ENCODE measurements at places on chromosomes 12 and 14.

DNA sequence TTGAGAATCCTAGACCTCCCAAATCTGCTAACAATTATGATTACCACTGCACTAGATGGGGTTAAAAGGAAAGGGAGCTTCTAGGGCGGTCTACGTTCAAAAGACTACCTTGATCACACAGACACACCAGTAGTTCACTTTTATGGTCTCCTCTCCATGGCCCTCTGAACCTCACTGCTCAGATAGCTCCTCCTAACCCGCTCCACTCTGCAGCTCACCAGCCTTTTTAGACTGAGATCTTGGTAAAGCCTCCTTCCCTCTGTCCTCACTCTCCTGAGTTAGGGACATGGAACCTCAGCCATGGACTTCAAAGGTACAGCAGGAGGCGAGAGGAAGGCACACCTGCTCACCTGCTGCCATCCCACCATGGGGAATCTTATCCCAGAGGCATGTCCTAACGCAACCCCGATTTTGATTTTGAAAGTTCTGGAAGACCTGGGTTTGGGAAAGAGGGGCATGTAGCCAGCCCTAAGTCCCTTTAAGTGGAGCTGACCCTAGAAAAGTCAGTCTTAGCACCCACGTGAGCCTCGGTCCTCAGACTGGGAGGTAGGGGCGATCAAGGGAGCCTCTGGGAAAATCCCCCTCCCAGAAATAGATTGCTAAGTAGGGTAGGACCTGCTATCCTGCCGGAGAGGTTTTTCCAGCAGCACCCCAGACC lies 1.3 kb downstream of the ZNF219 start:
- DNase-seq: no peak
- peak overlapping the region; percentile 72 for H3K27ac ChIP-seq
- H3K36me3 ChIP-seq: no peaks in the 10 kb centered on the region
- no peaks in the 10 kb centered on the region for H3K27me3 ChIP-seq

DNA sequence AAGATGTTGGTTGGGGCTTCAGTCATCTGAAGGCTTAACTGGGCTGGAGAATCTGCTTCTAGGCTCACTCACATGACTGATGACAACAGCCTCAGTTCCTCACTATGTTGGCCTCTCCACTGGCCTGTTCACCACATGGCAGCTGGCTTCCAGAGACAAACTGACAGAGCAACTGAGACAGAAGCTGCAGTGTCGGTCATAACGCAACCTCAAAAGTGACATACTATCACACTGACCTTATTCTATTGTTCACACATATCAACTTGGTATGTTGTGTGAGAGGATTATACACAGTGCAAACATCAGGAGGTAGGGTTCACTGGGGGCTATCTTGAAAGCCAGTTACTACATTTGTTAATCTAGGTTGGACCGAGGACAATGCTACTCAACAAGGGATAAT lies 92.9 kb downstream of the PAWR start:
- H3K27ac ChIP-seq: no peak overlapping the region
- no peaks in the 10 kb centered on the region for H3K4me1 ChIP-seq
- H3K36me3 ChIP-seq: no peaks in the 10 kb centered on the region
- no peak overlapping the region for H3K4me3 ChIP-seq
- DNase-seq: no peak

GRCh38 chr14:101083564-101084435 lies 180.3 kb upstream of the RTL1 start:
- no peak for DNase-seq
- no peaks in the 10 kb centered on the region for H3K4me1 ChIP-seq
- H3K4me3 ChIP-seq: no peak overlapping the region
- no peak overlapping the region for H3K27ac ChIP-seq
- H3K36me3 ChIP-seq: no peaks in the 10 kb centered on the region

GRCh38 chr12:124036657-124037109 lies 63.7 kb downstream of the ZNF664 start:
- DNase-seq: peak; percentile 46
- peaks cover 7% of the 10 kb centered on the region for H3K4me1 ChIP-seq
- H3K27me3 ChIP-seq: no peaks in the 10 kb centered on the region
- no peak overlapping the region for H3K4me3 ChIP-seq

DNA sequence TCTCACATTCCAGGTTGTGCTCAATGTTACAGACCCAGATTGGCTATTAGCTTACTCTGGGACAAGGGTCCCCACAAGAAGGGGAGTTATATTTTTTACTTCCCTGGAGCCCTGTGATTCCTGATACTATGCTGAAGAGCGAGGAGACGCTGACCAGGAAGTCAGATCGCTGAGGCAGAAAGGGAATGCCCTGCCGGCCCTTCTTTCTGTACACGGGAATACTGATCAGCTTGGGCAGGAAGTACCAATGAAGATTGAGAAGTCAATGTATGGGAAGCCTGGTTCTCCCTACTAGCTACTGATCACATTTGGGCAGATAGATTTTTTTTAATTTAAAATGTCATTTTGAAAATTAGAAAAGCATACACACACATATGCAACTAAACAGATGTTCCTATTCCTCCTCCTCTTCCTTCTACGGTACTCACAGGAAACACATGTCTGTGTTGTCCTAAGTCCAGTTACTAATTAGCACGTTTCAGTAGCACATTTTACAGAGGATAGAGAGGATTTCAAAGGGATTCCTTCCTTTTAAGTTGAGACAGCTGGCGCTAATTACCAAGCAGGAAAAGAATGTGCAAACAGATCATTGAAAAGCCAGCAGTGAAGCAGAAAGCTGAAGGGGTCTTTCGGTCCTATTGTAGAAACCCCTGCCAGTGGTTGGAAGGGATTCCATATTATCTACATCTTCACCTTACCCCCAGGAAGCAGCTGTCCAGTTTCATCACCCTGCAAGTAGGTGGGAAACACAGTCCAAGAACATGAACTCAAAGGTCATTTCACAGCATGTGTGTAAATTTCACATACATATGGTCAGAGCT lies 292.4 kb downstream of the DUSP6 start:
- peaks cover 6% of the 10 kb centered on the region for H3K4me1 ChIP-seq
- H3K27ac ChIP-seq: no peak overlapping the region
- H3K36me3 ChIP-seq: no peaks in the 10 kb centered on the region
- H3K4me3 ChIP-seq: no peak overlapping the region
- H3K27me3 ChIP-seq: no peaks in the 10 kb centered on the region

DNA sequence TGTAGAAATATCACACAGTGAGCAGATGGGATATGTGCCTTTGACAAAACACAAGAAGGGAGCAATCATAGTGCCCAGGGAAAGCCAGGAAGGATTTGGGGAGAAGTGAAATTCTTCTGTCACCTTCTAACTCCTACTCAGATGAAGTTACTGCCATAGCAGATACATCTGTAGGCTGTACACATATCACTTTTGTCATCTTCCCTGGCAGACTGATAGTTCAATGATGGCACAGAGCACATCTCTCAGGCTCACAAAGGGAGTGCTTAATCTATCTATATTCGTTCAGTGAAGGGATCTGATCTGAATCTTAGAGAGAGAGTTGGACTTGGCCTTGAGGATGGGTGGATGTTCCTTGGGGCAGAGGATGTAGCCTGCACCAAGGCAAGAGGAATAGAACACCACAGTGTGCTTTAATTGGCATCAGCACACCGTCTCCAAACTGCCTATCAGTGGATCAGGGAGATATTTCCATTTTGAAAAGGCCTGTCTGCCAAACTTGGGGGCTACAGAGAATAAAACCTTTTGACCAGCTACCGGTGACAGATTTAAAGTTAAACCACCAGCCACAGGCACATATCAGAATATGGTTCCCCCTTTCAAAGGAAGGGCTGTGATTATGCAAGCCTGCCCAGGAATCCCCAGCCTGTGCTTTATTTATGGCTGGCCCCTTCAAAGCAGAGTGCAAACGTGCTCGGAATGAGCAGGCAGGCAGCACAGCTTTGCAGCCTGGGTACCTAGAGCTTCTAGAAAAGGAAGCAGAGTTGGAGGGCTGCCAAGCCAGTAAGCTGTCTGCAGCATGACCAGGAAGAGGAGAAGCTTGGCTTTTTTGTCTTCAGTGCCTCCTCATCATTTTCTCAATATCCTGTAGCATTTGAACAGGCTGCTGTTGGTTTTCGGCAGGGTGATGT lies 165.5 kb upstream of the DYRK2 start:
- no peak overlapping the region for H3K4me3 ChIP-seq
- H3K27me3 ChIP-seq: no peaks in the 10 kb centered on the region
- H3K36me3 ChIP-seq: no peaks in the 10 kb centered on the region
- DNase-seq: peak; percentile 68
- H3K4me1 ChIP-seq: no peaks in the 10 kb centered on the region

DNA sequence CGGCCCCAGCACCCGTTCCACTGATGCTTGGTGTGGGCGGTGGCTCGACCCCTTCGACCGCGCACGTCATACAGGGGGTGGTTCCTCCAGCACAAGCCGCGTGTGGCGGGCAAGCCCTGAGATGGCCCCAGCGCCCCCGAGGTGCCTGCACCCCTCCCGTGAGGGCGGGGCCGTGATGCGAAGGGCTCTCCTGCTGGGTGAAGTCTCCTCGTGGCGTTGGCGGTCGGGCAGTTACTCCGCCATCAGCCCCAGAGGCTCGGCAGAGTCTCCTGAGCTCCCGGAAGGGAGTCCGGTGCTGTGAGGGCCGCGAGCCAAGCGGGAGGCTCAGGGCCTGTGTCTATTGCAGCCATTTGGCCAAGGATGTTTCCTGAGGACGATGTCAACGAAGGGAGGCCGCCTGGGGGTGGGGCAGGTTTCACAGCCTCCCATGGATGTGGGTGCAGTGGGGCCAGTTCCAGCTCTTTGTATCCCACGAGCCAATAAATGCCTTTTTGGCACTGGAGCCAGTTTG lies 78.1 kb upstream of the GALNT9 start:
- no peak overlapping the region for H3K4me3 ChIP-seq
- no peak overlapping the region for H3K27ac ChIP-seq

DNA sequence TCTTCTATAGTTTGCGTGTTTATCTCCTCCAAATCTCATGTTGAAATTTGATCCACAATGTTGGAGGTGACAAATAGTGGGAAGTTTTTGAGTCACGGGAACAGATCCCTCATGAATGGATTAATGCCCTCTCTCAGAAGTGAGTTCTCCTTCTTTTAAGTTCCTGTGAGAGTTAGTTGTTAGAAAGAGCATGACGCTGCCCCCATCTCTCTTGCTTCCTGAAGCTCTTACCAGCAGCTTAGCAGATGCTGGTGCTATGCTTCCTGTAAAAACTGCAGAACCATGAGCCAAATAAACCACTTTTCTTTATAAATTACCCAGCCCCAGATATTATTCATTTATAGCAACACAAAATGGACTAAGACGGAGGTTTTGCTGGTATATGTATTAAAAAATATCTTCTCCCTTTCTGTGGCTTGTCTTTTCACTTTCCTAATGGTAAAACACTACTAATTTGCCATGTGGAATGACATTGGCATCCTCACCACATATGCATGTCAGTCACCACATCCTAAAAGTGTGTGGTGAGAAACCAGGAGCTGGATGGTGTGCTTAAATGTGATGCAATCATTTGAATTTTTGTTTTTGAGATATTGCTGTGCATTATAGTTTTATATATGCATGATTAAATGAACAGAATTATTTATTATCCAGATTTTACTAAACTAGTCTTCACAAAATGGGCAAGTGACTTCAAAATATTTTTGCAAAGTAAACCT lies 449.3 kb downstream of the ADAMTS20 start:
- no peak overlapping the region for H3K4me3 ChIP-seq
- no peak for DNase-seq
- H3K36me3 ChIP-seq: no peaks in the 10 kb centered on the region
- no peak overlapping the region for H3K27ac ChIP-seq
- H3K4me1 ChIP-seq: no peaks in the 10 kb centered on the region

DNA sequence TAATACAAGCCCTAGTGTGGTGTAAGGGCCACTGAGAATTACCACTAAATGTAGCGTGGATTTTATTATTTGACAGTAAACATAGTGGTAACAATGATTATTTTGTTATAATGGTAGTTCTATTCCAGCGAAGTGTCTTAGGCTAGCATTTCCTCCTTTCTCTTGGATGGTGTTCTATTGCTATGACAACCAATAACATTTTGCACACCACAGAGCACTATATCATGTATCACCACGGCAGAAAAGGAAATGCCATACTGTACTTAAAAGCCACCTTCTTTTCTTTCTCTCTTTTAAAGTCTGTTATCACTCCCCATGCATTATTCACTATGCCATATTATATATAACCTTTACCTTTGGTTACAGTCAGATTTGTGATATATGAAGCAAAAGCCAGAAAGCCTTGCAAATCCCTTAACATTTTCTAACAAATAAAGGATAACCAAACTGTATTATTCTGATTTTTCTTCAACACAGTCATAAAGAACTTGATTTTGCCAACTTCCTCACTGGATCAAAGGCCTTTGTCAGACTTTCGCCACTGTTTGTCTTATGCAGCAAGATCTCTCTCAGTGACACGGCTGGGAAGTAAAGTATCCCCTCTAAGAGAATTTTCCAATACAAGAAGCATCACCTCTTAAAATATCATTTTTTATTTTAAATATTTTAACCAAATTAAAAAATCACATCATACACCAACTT lies 195.8 kb downstream of the FOXN3 start:
- H3K27me3 ChIP-seq: no peaks in the 10 kb centered on the region
- H3K27ac ChIP-seq: no peak overlapping the region
- H3K4me1 ChIP-seq: peaks cover 1% of the 10 kb centered on the region
- no peaks in the 10 kb centered on the region for H3K36me3 ChIP-seq

- no peak for DNase-seq
- H3K4me1 ChIP-seq: peaks cover 7% of the 10 kb centered on the region
- no peaks in the 10 kb centered on the region for H3K27me3 ChIP-seq
- no peak overlapping the region for H3K4me3 ChIP-seq
- no peaks in the 10 kb centered on the region for H3K36me3 ChIP-seq
These were observed 247.6 kb downstream of the EMP1 start for GRCh38 chr12:13444076-13444475.

GRCh38 chr14:92922883-92923743 lies at the start of gene CHGA:
Gene CHGA, plus strand, starts transcription at chr14:92923150. Its CDS starts 210 bp downstream, at chr14:92923360.
- H3K4me1 ChIP-seq: peaks cover 9% of the 10 kb centered on the region
- no peak within 1 kb of the TSS for H3K4me3 ChIP-seq
- no peaks in the 10 kb centered on the region for H3K27me3 ChIP-seq
- H3K27ac ChIP-seq: no peak within 1 kb of the TSS
- DNase-seq: peak; percentile 72
- no peaks in the 10 kb centered on the region for H3K36me3 ChIP-seq

DNA sequence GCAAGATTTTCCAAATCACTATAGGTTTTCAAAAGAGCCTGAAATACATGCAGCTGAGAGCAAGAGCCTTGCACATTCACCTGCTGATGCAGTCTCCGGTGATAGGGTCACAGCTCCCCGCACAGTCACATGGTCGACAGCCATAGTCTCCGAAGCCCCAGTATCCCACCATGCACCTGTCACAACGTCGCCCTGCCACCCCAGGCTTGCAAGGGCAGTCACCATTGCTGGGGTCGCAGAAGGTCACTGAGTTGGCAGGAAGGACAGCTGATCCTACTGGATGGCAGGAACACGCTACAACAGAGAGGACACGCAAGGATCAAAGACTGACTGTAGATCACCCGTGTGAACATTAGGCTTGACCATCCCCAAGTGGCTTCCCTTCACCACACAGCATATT lies 107.1 kb downstream of the NTN4 start:
- no peaks in the 10 kb centered on the region for H3K4me1 ChIP-seq
- no peaks in the 10 kb centered on the region for H3K27me3 ChIP-seq
- no peaks in the 10 kb centered on the region for H3K36me3 ChIP-seq
- no peak overlapping the region for H3K27ac ChIP-seq
- H3K4me3 ChIP-seq: no peak overlapping the region
- no peak for DNase-seq

All from body of pancreas (tissue), 4 donors.